SK-N-SH (cell line): ENCODE measurements at places on chromosomes 5 and 9.

- DNase-seq: no peak
Measured at GRCh38 chr5:167639273-167639672, 652.2 kb upstream of the WWC1 start.

DNA sequence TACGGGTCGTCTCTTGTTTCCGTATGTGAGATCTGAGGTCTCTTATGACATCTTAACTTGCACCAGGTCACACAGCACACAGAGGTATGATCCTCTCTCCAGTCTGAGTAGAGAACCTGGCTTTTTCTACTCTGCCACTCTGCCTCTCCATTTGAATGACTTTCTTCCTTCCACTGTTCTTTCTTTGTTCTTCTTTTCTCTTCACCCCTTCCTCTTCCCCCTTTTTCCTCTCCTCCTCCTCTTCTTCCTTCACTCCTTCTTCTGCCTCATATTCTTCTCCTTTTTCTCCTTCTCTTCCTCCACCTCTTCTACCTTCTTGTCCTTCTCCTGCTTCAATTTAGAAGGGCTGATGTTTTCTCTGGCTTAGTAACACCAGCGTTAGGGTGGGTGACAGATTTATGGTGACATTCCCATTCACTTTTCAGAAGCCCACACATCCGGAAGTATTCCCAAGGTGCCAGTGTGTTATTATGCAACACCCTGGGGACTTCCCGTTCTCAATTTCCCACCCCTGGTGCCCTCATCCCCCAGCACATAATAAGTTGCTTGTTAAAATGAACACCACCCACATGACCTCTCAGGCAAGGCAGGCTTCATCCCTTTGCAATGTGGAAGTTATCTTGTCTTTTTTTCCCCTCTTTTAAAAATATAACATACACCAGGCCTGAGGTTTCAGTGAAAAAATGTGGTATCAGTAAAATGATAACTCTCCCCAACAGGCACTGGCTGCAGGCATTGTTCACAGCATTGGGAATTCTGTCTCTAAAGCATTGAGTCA, 122.0 kb downstream of the PAPPA start:
- no peak for DNase-seq

- DNase-seq: peak; percentile 52
Measured at GRCh38 chr5:148443998-148444397, 60.2 kb downstream of the FBXO38 start.

GRCh38 chr5:4230786-4231641, 635.4 kb downstream of the IRX1 start:
- DNase-seq: no peak

DNA sequence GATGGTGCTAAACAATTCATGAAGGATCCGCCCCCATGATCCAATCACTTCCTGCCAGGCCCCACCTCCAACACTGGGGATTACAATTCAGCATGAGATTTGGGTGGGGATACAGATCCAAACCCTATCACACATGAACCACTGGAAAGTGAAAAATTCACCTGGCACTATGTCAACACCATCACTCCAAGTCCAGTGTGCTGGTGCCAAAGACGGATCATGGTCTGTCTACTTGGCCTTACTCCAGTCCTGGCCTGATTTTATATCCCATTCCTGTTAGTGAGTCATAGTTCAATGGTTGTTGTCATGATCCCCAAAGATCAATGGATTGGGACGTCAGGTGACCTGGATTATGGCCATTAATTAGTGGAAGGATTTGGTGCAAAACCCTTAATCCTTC, 147.4 kb upstream of the RPS23 start:
- DNase-seq: no peak

GRCh38 chr5:168162464-168162863, 129.0 kb upstream of the WWC1 start:
- DNase-seq: peak; percentile 92

DNA sequence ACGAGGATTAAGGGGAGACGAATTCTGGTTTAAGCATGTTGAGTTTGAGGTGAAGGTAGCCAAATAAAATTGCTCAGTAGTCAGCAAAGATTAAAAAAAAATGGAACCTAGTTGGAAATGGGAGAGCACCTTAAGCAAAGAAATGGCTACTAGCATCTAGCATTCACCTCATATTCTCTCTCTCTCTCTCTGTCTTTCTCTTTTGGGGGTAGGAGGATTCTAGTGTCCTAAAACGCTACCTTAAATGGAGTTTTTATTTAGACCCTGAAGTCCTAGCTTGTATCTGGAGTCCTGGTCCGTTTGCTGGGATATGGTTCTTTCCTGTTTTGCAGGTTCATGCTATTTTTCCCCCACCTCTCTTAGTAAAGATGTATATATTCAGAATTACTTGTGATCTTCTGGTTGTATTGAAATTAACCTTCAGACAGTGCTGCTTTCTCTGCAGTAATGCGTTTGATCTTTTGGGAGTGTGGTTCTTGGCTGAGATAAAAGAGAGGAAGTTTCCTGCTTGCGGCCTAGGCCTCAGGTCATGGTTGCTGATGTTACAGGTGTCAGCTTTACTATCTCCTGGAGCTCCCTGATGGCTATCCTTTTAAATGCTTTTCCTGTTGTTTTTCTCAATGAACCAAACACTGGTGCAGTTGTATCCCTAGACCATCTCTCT, 8.0 kb downstream of the TGFBR1 start:
- DNase-seq: no peak

DNA sequence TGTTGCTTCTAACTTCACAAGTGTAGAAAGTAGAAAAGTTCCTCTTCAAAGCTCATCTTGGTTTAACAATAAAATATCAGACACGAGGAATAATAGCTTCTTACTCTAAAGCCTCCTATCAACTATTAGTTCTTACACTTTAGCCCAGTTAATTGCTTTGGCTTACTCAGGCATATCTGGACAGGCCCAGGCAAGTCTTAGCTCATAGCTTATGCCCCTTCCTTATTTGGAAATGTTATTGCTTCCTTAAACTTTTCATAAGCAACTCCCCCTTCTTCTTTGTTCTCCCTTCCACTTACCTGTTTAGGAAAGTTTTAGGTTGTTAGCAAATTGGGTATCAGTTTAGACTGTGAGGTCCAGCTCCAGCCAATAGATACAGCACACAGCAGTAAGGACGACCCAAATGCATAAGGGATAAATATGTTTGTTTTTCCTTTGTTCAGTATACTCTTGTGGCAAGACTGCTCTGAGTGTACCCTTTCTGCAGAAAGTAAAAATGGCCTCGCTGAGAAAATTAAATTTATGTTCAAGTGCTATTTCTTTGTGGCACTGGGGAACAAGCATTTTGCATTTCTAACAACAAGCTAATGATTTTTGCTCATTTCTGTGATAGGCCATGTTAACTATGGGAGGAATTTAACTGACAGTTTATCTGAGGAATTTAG, 162.1 kb downstream of the SMC2 start:
- DNase-seq: no peak

- no peak for DNase-seq
Measured at GRCh38 chr9:16611983-16612382, 258.5 kb downstream of the BNC2 start.

DNA sequence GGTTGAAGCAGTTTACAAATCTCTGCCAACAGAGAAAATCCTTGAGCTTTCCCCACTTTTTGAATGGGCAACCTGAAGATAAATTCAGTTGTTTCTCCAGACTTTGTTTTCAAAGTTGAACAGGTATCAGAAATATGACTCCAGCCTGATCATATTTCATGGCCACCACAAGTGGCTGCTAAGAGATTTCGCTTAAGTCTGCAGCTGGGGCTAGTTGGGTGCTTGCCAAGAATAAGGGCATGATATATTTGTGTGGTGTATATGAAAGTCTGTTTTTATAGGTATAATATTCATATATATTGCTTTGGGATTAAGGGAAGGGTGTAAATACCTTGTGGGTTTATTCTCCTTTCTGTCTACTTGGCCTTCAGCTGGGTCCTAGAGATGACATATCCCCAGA, 168.4 kb upstream of the GDNF start:
- no peak for DNase-seq

DNA sequence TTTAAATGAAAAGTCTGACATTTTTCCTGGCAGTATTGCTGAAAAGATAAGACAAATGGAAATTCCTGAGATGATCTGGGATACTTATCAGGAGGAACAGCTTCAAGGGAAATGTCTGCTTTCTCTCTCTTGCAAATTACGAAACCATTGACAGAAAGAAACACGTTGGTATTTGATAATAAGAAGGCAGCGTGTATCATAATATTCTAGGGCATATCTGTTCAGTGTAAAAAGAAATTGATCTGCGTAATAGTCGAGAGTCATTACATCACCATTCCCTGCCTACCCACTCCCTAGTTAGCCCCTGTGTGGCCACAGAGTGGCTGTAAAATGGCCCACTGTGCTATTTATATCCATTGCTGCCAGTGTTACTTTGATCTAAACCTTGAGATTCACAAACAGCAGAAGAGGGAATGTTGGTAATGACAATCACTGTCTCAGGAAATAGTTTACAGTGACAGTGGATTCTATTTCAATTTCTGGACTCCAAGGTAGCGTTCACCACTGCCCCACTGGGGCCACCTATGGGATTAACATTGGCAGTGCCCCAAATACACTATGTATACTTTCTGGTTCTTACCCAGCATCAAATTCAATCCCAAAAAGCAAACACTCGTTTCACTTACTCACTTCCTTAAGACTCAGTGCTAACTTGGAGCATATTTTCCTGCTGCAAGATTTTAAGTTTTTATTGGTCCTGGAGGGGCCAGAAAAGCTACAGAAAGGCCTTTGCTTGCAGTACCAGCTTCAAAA, 133.4 kb upstream of the GAS1 start:
- peak; percentile 67 for DNase-seq

- DNase-seq: peak; percentile 16
Measured at GRCh38 chr5:129664336-129664937, 83.5 kb upstream of the MINAR2 start.

- DNase-seq: no peak
Measured at GRCh38 chr9:120645760-120646159, 65.8 kb upstream of the CDK5RAP2 start.

- DNase-seq: no peak
Measured at GRCh38 chr5:15904899-15905830, 274.4 kb downstream of the MARCHF11 start.

GRCh38 chr9:91732187-91733005, 217.6 kb downstream of the ROR2 start:
- DNase-seq: no peak

DNA sequence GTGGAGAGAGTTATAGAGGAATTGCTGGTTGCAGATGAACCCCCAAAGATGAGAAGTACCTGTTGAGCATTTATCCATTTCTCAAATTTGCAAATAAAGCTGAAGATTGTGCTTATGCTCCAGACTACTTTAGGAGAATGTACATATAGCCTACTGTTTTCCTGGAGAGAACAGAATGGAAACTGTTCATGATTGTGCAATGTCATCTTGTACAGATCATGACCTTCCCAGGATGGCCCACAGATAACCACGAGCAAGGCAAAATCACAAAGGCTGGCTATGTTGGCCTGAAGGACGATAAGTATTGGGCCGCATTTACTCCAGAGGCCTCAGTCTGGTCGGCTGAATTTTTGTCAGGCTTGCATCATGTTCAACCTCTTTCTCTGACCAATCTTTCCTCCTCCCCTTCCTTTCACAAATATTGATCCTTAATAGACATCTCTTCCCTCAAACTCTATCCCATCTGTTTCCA, 28.5 kb upstream of the RICTOR start:
- no peak for DNase-seq

DNA sequence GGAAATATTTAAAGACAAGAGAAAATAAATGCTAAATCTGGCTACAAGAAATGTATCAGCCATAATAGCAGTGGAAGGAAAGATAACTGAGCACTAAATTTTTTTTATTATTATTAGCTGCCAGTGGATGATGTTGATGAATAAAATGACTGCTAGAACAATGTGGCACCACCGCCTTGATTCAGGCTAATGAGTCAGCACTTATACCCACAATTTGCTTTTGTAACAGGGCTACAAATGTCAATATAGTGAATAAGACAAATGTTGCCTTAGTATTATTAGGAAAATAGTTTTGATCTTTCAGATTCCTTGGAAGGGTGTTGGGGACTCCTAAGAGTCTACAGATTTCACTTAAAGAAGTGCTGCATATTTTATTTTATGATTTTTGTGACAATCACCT, 555.2 kb upstream of the GRAMD2B start:
- DNase-seq: no peak

DNA sequence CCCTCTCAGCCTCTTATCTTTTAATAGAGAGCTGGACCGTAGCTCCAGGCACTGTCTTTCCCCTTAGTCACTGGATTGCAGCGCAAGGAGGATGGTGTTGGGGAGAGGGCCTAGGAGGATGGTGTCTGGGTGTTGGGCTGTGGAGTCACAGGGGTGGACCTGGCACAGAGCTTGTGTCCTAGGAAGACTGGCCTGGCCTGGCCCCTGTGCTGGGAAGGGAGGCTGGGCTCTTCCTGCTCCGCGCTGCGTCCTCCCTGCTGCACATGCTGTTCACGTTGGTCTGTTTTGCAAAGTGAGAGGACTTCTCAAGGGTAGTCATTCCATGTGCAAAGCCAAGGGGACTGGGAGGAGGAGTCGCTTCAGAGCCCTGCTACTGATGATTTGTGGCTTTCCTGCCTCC, 123.9 kb downstream of the EHMT1 start:
- peak; percentile 75 for DNase-seq

GRCh38 chr9:20754556-20754955, 70.5 kb downstream of the FOCAD start:
- DNase-seq: no peak

- no peak for DNase-seq
Measured at GRCh38 chr5:167716126-167716775, 575.2 kb upstream of the WWC1 start.

GRCh38 chr5:149878371-149878770, 66.2 kb downstream of the PDE6A start:
- DNase-seq: no peak

- no peak for DNase-seq
Measured at GRCh38 chr9:14301583-14302021, 12.3 kb downstream of the NFIB start.

DNA sequence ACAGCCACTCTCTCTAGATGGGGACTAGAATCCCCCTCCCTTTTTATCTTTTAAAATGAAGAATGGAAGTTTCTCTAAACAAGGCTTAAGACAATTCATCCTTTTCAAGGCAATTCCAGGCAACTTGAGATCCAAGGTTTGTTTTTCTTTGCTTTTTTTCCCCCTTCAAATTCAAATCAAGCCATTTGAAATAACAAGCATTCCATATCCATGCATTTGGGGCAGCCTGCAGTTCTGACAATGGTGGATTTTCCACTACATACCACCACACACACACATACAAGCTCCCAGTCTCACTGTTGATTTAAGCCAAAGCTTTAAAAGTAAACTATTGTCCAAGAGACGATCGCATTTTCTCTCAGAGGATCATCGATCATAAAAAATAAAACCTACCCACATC, 424 bp downstream of the INSYN2B start:
- DNase-seq: no peak
